ENCODE measurements at places on chromosomes 2 and 18.

DNA sequence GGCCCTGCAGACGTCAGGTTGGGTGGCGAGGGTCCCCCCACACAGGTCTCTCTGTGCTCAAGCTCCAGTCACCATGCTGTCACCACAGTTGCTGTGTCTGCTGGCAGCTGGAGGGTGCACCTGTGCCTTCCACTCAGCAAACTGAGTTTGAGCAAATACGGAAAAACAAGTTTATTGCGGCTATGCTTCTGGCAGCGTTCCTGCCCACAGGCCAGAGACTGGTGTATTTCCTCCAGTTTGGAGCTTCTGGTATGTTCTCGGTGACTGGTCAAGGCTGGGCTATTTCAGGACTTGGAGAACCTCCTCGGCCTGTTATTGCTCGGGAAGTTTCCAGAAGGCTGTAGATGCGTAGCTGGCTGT is 132.6 kb downstream of the SEPTIN10 start:
- no peak for DNase-seq

DNA sequence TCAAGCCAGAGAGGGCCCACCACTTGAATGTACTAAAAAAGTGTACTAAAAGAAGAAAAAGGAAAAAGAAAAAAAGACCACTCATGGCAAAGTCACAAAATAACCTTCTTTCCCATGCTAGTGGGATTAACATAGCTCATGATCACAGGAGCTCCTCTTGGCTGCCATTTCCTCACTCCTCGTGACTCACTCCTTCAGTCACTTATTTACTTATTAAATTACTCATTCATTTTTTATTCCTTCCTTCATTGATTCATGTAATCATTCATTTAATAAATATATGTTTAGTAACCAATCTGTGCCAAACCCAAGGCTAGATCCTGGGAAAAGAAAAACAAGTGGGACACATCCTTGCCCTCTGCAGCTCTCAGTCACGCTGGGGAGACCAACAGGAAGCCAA is 300.5 kb downstream of the INSIG2 start:
- DNase-seq, result no peak

DNA sequence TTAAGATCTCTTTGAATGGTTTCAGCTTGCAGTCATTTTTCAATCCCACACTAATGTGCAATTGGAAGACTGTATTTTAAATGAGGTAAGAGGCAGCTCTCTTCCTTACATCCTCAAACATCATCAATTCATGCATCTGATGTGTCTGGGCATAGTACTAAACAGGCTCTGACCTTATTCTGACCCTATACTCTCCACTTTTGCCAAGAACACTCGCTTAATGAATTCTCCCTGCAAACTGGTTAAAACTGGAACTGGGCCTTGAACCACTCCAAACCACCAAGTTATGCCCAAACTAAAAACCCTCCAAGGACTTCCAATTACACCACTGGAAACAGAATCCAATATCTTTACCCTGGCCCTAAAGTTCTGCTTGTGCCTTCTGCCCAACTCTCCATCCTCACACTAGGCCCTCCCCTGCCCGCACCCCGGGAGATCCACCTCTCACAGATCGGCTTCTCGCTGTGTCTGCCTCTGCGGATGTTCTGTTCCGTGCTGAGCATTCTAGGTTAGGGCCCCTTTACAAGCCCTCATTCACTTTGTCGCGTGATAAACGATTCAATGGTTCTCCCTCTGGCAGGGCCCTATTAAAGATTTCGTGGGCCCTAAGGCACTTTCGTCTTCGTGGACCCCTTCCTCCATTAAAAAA is 1.2 kb downstream of the M1AP start:
- DNase-seq, result no peak

DNA sequence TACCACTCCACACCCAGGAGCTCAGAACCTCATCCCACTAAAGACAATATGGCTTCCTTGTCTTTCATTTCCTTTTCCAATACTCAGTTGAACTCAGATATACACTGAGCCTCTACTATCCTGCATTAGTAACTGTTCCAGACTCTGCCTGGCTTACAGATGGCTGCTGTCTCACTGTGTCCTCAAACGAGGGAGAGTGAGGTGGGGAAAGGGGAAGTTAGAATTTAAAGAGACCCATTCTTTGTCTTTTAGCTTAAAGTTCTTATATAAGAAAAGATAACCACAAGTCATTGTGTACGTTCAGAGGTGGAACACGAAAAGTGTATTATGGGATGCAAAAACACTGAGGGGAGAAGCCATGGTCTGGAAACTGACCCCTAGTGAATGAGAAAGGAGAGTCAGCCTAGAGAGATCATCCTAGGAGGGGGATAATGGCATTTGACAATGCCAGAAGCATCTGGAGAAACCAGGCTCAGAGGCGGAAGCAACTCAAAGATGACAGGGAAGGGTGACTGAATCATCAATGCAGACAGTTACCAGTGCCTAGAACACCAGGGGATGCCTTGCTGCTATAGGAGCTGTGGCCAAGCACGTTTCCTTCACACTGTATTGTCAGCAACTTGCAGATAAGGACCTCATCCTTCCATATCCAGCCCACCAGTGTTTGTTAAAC is 170.7 kb downstream of the CYRIA start:
- DNase-seq, result no peak

GRCh38 chr2:159760326-159760725 is 37.7 kb downstream of the CD302 start:
- DNase-seq, result no peak

GRCh38 chr2:232901736-232902578 is 31.9 kb downstream of the SNORC start:
- no peak for DNase-seq

GRCh38 chr2:5077479-5078089 is 614.6 kb upstream of the SOX11 start:
- DNase-seq, result no peak

DNA sequence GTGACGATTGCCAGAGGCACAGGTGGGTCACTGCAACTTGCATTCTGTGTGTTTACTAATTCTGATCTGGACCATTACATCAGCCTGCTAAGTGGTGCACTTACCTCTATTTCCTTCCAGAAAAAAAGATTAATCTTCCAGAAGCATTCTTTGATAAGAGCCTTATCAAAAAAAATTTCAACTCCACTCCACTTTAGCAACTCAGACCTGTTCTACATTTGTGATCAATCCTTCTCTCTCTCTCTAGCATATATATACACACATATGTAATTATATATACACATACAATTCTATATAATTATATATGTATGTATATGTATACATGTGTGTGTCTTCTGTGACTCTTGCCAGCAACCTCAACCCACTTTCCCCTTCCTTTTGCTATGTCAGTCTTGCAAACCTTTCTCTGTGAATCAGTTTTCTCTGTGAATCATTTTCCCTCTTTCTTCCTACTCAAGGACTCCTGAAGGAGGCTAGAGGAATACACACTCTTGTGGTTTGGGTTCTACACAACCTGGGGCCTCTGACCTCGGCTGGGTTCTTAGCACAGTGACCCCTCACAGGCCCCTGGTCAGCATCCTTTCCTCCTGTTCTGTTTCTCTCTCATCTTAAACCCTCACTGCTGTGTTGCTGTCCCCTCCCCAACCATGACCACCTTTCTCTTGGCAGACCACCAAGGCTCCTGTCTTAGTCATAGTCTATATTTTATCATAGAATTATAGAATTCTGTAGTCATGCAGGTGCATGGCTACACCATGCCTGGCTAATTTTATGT is 130.4 kb upstream of the PELI1 start:
- DNase-seq, result no peak

DNA sequence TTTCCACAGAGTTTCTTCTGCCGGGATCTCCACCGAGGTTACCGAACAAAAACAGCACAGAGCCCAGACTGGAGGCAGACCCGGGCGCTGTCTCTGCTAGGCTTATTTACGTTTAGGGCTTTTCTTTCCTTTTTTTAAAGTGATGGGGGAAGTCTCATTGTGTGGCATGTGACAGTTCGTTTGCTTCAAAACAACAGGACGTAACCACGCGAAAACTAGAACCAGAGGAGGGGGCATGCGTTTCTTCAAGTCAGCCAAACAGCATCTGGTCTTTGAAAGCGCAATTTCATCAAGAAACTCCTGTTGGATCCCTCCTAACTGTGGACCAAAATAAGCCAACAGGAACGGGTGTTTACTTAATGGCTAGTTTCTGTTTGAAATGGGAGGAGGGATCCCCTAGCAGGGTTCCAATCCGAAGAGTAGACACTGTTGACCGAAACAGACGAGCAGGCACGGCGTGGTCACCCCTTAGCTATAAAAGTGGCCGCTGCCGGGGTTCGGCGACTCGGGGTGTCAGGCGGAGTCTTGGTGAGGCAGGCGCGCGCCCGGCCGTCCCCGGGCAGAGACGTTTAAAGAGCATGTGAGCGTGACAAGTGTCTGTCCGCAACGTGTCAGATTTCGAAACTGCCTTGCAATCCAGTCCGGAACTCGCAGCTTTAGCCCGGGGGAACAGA is 997 bp upstream of the TGIF1 start:
- no peak for DNase-seq

All from heart right ventricle (tissue), 16 donors.